ENCODE measurements at places on chromosomes 3 and 15.

DNA sequence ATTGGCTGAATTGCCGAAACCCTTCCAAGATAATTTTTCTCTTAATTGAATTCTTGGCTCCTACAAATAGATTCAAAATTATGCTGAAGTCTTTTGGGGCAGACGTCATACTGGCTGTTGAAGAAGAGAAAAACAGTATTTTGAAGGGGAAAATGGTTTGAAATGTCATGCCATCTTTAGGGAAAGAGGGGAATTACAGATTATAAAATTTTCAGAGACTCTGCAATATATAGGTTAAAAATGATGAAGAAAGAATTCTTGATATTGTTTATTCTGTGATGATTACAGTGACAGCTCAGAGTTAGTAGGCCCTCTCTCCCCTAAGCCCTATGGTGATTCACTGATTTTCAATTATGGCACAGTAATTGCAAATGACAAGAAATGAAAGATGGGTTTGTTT lies 86.1 kb downstream of the CGNL1 start:
- DNase-seq = no peak

DNA sequence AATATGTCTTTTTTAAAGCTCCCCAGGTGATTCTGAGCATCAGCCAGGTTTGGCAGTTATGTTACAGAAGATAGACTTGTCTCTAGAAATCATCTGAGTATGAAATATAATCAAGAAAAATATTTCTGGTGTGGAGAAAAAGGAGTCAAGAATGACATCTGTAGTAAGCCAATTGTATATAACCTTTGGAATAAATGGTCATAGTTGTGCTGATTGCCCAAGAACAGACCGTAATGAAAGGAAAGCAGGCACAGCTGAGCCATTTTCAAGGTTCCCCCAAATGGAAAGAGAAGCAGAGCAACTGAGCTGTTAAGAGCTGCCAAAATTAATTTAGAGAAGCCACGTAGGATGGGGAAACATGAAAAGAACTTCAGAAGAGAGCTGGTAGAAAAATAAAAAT lies 26.6 kb downstream of the GOLM2 start:
- no peak for DNase-seq

DNA sequence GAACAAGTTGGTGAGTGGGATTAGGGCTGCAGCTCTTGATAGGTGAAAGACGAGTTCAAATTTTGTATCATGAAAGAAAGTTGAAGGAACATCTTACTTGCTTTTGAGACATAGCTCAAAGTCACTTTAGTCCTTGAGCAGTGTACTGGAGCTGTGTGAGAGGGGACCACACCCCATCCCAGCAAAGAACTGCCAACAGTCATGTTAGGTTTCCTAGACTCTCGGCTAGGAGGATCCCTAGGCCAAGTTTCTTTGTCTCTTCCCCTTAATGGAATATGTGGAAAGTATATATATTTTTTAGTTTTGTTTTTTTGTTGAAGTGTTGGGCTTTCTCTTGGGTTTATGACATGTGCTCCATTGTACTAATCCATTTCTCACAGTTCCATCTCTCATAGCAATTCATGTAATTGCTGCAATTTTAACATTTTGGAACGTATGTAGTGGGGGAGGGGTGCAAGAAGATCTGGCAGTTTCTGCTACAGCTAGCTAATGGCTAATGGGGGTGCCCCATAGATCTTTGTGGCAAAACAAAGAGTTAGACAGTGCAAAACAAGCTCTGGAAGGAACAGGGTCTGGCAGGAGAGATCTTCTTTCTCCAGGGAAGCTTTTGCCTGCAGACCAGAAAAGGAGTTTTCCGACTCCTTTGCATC lies 25.1 kb downstream of the TLNRD1 start:
- DNase-seq = no peak

- no peak for DNase-seq
Measured at GRCh38 chr3:16447135-16447534, 66.4 kb downstream of the RFTN1 start.

GRCh38 chr3:127074900-127075360 lies 92.0 kb downstream of the PLXNA1 start:
- DNase-seq = no peak

DNA sequence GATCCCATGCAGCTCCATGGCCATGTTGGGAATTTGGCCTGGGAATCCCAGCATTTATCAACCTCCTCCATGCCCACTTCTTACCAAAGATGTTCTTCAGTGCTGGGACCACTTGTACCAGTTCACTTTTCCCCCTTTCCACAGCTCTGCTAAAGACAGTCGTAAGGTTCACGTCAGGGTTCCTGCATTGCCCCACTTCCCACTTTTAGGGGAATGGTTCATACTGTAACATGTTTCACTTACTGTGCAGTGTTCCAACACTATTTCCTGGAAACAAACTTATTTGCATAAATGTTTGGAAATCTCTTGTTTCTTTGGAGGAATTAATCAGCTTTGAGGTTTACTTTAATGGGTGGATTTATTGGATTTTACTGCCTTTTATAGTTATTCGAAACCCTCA lies 17.0 kb downstream of the APH1B start:
- DNase-seq = no peak

- no peak for DNase-seq
Measured at GRCh38 chr15:68380456-68380855, 51.5 kb downstream of the ITGA11 start.

DNA sequence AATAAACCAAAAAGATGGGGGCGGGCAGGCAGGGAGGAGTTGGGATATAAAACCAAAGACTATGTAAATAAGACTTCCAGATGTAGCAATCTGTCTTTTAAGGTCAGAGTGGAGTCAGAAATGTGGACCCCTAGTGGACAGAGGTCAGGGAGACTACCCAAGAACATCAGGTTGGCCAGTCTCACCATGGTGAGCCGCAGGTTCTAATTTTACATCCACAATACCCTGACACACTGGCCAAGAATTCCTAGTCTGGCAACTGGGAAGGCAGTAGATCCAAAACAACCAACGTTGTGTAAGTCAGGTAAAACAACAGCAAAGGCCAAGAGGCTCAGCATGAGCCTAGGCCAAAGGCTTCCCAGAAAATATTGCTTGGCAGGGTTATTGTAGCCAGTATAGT lies 203.4 kb downstream of the FOXP1 start:
- DNase-seq = no peak

GRCh38 chr3:120364821-120365220 lies 15.7 kb upstream of the LRRC58 start:
- DNase-seq = no peak

- no peak for DNase-seq
Measured at GRCh38 chr15:39381517-39381916, 199.4 kb upstream of the THBS1 start.

- no peak for DNase-seq
Measured at GRCh38 chr3:171309906-171310359, 150.3 kb downstream of the TNIK start.

GRCh38 chr3:27079427-27080257 lies 289.5 kb downstream of the NEK10 start:
- DNase-seq = no peak

All from stimulated activated CD4-positive, alpha-beta T cell treated with anti-CD3 and anti-CD28 coated beads, TNF-alpha, amount 100 ng/mL, for 4 hours (primary cell).